ENCODE measurements at places on chromosomes 4 and X.

DNA sequence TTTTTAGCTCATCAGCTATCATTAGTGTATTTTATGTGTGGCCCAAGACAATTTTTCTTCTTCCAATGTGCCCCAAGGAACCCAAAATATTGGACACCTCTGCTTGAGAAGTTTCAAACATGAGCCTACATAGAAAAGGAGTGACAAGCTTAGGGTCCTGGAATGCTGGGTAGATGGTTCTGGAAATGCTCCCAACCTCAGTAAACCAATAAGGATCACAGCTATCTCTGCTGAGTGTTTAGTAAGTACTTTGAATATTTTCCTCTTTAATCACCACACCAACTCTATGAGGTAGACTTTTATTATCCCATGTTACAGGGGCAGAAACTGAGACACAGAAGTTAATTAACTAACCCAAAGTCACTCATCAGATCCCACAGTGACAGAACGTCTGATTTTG, 164.9 kb upstream of the KLF3 start:
- DNase-seq = no peak

DNA sequence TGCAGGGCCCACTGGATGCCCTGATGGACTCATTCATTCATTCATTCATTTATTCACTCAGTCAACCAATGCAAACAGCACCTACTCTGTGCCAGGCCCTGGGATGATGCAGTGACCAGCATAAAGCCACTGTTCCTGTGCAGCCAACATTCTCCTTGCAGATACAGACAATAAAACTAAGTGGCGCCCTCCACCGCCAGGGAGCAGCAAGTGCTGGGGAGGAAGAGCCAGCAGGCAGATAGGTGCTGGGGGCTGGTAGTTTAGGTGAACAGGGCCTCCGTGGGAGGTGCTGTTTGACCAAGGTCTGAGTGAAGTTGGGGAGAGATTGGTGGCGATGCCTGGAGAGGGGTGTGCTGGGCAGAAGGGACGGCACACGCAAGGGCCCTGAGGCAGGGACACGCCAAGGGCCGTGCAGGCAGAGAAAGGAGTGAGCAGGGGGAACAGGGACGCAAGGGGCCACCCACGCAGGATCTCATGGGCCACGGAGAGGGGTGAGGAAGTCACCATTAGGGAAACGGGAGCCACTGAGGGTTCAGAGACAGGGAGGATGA, 65.5 kb downstream of the WFS1 start:
- no peak for DNase-seq

GRCh38 chr4:17544831-17545234, 29.9 kb downstream of the CLRN2 start:
- no peak for DNase-seq

GRCh38 chrX:38382663-38383062, 30.3 kb downstream of the OTC start:
- no peak for DNase-seq

DNA sequence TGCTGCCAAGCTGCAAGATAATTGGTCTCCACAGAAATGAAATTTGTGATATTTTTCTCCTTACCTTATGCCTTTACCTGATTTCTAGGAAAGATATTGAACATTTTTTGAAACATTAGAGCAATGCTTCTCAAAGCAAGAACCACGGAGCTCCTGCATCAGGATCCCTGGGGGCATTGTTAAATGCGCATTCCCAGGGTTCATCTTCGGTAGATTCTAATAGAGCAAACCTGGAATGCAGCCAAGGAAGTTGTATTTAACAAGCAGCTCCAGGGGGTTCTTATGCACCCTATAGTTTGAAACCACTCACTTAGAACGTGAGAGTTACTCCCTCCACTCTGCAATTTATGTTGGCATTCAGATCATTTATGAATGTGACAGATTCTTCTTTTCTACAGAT, 126.2 kb downstream of the SLC39A8 start:
- no peak for DNase-seq

- no peak for DNase-seq
These were observed 850 bp downstream of the IGBP1 start for GRCh38 chrX:70134116-70134477.

DNA sequence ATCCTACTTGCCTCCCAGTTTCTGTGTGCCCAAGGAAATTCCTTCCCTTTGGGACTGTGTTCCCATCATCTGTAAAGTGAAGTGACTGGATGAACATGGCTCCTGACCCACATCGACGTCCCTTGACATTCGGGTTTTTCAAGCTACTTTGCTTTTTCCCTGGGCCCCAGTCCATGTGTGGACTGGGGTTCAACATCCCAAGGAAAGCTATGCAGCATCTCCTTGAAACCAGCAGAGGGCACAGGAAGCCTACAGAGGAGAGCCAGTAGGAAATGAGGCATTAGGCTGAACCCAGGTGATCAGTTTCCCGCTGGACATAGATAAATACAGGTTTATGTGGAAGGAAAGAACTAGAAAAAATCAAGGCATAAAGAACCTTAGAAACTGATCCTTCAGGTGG, 145.1 kb upstream of the ARHGEF9 start:
- no peak for DNase-seq

DNA sequence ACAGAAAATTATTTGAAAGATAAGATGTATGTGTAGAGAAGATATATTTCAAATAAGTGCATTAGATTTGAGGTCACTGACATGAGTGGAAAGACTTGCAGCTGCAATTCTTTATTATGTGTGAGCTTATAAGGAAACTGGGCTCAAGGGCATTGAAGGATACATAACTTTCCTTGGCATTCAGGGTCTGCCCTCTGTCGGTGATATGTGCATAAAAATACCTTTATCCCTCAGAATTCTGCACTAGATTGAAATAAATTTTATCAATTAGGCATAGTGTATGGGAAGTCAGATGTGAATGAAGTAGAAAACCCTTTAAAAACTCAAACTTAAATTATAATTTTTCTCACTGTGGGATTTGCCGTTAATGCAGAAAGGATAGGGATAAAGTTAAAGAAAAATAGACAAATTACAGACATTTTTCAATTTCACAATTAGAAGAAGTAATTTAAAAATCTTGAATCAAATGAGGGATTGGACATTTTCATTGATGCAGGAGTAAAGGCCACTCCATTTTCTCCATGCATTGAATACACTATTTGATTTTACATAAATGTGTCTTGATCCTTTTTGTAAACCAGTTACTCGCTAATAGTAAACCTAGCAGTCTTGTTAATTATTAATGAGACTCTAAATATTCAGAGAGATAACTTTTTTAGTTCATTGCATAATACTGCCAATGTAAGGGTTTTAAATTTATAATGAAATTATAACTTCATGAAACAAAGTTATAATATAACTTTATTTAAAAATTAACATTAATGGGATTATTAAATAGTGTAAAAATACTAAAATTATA, 21.0 kb upstream of the ETNPPL start:
- no peak for DNase-seq

DNA sequence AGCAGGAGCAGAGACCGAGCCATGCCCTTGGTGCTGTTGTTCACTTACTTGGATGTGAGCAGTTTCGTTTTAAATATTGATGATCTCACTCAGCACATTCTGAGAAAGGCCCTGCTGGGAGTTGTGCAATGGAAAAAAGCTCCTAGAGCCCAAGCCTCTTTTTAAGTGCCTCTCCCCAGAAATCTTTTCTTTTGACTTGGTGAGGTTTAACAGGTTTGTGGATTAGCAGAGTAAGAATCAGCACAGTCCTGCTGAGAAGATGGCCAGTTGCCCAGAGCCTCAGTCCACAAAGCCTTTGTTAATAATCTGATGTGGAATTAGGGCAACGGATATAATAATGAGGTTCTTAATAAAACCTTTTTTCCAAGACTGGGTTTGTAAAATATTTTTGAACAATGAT, 157.5 kb upstream of the ATP6AP2 start:
- DNase-seq = no peak

GRCh38 chr4:1661695-1662094, 22.4 kb downstream of the FAM53A start:
- DNase-seq = no peak

DNA sequence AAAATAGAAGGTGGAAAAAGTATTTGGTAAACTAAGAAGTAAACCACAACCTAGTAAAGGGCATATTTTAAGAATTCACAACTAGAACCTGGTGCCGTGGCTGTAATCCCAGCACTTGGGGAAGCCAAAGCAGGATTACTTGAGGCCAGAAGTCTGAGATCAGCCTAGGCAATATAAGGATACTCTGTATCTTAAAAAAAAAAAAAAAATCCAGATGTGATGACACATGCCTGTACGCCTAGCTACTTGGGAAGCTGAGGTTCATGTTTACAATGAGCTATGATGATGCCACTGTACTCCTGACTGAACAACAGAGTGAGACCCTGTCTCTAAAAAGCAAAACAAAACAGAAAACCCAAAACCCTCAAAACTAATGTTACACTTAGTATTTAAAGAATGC, 294.9 kb upstream of the ZCCHC13 start:
- no peak for DNase-seq

DNA sequence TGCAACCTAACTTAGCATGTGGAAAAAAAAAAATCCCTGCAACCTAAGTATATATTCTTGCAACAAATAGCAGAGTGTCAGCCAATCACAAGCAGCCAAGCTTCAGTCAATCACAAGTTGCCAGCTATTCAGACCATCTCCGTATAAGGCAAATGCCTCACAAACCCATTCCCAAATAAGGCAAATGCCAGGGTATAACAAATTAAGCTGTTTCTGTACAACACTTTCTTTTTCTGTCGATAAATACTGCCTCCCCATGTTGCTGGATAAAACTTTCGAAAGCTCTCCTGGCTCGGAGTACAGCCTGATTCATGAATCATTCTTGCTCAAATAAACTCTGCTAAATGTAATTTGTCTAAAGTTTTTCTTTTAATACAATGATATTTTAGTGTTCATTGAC, 460.7 kb upstream of the SMIM31 start:
- no peak for DNase-seq

DNA sequence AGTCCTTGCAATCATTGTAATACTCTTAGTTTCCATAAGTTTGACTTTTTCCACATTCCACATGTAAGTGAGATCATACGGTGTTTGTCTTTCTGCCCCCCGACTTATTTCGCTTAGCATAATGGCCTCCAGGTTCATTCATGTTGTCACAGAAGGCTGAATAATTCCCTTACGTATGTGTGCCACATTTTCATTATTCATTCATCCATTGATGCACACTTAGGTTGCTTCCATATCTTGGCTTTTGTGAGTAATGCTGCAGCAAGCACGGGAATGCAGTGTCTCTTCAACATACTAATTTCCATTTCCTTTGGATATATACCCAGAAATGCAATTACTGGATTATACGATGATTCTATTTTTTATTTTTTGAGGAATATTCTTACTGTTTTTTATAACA, 22.0 kb upstream of the VEGFC start:
- no peak for DNase-seq
